Activated CD8-positive, alpha-beta memory T cell treated with anti-CD3 and anti-CD28 coated beads for 4 hours (primary cell): ENCODE measurements at places on chromosomes 6 and 20.

DNA sequence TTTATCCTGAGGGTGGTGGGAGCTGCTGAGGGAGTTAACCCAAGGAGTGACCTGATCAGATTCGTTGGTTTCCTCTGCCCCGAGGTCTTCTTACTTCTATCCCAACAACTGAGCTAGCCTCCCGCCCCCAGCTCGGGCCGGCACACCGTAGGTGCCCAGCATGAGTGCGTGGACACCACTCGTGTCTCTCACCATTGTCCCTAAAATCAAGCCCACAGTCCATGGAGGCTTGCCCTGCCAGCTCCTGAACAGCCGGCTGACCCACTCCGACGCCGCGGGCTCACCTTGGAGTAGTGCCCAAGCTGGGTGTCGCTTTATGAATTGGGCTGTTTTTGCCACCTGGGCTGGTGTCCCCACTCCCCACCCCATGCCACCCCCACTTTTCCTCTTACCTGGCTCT, 59.0 kb upstream of the CCDC167 start:
- no peak for DNase-seq

DNA sequence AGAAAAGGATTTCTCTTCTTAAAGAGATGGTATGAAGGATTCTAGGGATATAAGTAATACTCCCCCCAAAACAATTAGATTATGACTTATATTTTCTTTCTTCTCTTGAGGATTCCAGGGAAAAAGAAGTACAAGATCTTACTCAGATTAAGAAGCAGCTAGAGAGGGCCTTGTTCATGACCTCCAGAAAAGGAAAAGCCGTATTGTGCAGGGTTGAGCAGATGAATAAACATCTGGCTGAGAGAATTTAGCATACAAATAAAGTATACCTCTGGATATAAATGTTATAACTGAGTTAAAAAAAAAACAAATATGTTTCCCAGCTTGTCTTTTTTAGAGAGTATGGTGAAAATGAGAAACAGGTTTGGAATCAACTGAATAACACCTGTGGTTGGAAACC, 11.3 kb downstream of the MYO6 start:
- DNase-seq: no peak

GRCh38 chr20:20390393-20390792, 22.5 kb downstream of the INSM1 start:
- no peak for DNase-seq

GRCh38 chr6:155373276-155373675, 59.0 kb upstream of the TFB1M start:
- DNase-seq: no peak

GRCh38 chr6:46323312-46323965, 152.7 kb upstream of the ENPP5 start:
- DNase-seq: no peak

GRCh38 chr6:164693944-164694343, 615.5 kb downstream of the C6orf118 start:
- DNase-seq: no peak

GRCh38 chr6:14468647-14469321, 351.2 kb downstream of the CD83 start:
- no peak for DNase-seq

- DNase-seq: no peak
These were observed 899.6 kb upstream of the SLC35B3 start for GRCh38 chr6:9334979-9335378.

GRCh38 chr6:116253188-116253504, 729 bp downstream of the TSPYL4 start:
- DNase-seq: no peak

DNA sequence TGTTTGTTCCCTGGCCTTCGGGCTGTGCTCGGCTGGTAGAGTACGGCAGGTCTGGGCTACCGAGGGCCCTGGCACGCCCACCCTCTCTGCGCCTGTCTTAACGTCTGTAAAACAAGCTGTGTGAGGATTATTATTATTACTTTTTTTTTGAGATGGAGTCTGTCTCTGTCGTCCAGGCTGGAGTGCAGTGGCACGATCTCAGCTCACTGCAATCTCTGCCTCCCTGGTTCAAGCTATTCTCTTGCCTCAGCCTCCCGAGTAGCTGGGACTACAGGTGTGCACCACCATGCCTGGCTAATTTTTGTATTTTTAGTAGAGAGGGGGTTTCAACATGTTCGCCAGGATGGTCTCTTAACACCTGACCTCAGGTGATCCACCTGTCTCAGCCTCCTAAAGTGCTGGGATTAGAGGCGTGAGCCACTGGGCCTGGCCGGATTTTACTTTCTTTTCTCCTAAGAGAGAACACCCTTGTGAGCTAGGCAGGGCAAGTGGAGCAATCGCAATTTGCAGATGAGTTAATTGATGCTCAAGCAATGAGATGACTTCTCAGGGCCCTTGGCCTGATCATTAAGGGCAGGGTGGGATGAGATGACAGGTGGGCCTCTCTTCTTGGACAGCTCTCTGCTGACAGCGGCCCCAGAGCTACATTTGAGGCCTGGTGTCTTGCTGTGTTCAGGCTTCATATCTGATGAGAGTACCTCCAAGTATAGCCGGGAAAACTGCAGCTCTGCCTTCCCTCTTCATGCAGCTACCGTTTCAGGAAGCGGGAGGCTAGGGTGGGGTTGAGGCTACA, 859 bp upstream of the SMIM29 start:
- DNase-seq: no peak

- no peak for DNase-seq
These were observed 70.8 kb downstream of the CDKAL1 start for GRCh38 chr6:20605061-20605460.
